ENCODE measurements at places on chromosomes 2 and 18. TPM values are rescaled to one million over a fixed set of nuclear protein-coding genes. Genes with fewer than 3 reads are reported as not detected.

The EPHA4 gene
- 4.3 TPM for total RNA-seq

The ZNF385B gene
- total RNA-seq: not detected

The RAB17 gene
- 4.8 TPM for total RNA-seq

The SEPTIN2 gene
- total RNA-seq: 204 TPM

The KCNIP3 gene
- total RNA-seq: 1.2 TPM

The SERPINB13 gene
- 8.0 TPM for total RNA-seq

The UGT1A10 gene
- total RNA-seq: not detected

The ACVR1C gene
- total RNA-seq: 0.30 TPM

The POTEJ gene
- not detected for total RNA-seq

The GALNT3 gene
- 89.5 TPM for total RNA-seq

The SOX11 gene
- total RNA-seq: not detected

The CROCC2 gene
- not detected for total RNA-seq

The CTAGE1 gene
- not detected for total RNA-seq

The BZW1 gene
- total RNA-seq: 546 TPM

The MROH2A gene
- not detected for total RNA-seq

The ALPI gene
- not detected for total RNA-seq

The VAMP8 gene
- total RNA-seq: 99.9 TPM

The ADAM17 gene
- 26.2 TPM for total RNA-seq

The NAT8 gene
- not detected for total RNA-seq

The ZEB2 gene
- not detected for total RNA-seq

The SLC5A7 gene
- total RNA-seq: not detected

The SCN2A gene
- 0.42 TPM for total RNA-seq

The VRK2 gene
- total RNA-seq: 19.6 TPM

The FECH gene
- total RNA-seq: 33.6 TPM

The DCDC2C gene
- not detected for total RNA-seq

The ASB18 gene
- total RNA-seq: not detected

The HOXD4 gene
- total RNA-seq: not detected

The LYG2 gene
- not detected for total RNA-seq

The TEKT4 gene
- total RNA-seq: not detected

The IL1RL1 gene
- total RNA-seq: 4.3 TPM

The TRMT61B gene
- total RNA-seq: 8.4 TPM

The AMMECR1L gene
- 11.9 TPM for total RNA-seq

The OTX1 gene
- total RNA-seq: 2.9 TPM

The DUSP11 gene
- 42.6 TPM for total RNA-seq

The CCDC74B gene
- total RNA-seq: 3.7 TPM

The POTEC gene
- total RNA-seq: not detected

The ACKR3 gene
- total RNA-seq: 1.4 TPM

The G6PC2 gene
- not detected for total RNA-seq

The CYP26B1 gene
- total RNA-seq: 3.6 TPM

The CHST9 gene
- not detected for total RNA-seq

The HNMT gene
- total RNA-seq: 3.4 TPM

The CPSF3 gene
- 30.9 TPM for total RNA-seq

The GEN1 gene
- total RNA-seq: 12.0 TPM

The EVX2 gene
- total RNA-seq: not detected
